Fibroblast of lung (primary cell): ENCODE measurements at places on chromosomes 5 and 9.
A peak's percentile ranks its signal among the peaks of the same experiment; 100 is the strongest.

- H3K27ac ChIP-seq, result no peak overlapping the region
- peak; percentile 98 for DNase-seq
- peaks cover 4% of the 10 kb centered on the region for H3K4me1 ChIP-seq
- no peaks in the 10 kb centered on the region for H3K36me3 ChIP-seq
- H3K27me3 ChIP-seq, result no peaks in the 10 kb centered on the region
- no peak overlapping the region for H3K4me3 ChIP-seq
These were observed 188.7 kb downstream of the HSPA4 start for GRCh38 chr5:133240425-133241091.

- no peak for DNase-seq
- no peak overlapping the region for H3K27ac ChIP-seq
- H3K4me3 ChIP-seq, result no peak overlapping the region
These were observed 16.1 kb downstream of the C9orf50 start for GRCh38 chr9:129604766-129605163.

GRCh38 chr5:32325062-32325461 is 12.3 kb upstream of the MTMR12 start:
- no peaks in the 10 kb centered on the region for H3K36me3 ChIP-seq
- H3K27me3 ChIP-seq, result no peaks in the 10 kb centered on the region
- H3K4me1 ChIP-seq, result no peaks in the 10 kb centered on the region
- no peak overlapping the region for H3K4me3 ChIP-seq
- no peak overlapping the region for H3K27ac ChIP-seq

- H3K36me3 ChIP-seq, result no peaks in the 10 kb centered on the region
- no peaks in the 10 kb centered on the region for H3K27me3 ChIP-seq
- no peak overlapping the region for H3K4me3 ChIP-seq
- peak overlapping the region; percentile 17 for H3K27ac ChIP-seq
These were observed 81.9 kb downstream of the EBF1 start for GRCh38 chr5:159017786-159018185.

- peak; percentile 8 for DNase-seq
- no peaks in the 10 kb centered on the region for H3K27me3 ChIP-seq
These were observed 1054.3 kb downstream of the TLE1 start for GRCh38 chr9:80635065-80635464.

DNA sequence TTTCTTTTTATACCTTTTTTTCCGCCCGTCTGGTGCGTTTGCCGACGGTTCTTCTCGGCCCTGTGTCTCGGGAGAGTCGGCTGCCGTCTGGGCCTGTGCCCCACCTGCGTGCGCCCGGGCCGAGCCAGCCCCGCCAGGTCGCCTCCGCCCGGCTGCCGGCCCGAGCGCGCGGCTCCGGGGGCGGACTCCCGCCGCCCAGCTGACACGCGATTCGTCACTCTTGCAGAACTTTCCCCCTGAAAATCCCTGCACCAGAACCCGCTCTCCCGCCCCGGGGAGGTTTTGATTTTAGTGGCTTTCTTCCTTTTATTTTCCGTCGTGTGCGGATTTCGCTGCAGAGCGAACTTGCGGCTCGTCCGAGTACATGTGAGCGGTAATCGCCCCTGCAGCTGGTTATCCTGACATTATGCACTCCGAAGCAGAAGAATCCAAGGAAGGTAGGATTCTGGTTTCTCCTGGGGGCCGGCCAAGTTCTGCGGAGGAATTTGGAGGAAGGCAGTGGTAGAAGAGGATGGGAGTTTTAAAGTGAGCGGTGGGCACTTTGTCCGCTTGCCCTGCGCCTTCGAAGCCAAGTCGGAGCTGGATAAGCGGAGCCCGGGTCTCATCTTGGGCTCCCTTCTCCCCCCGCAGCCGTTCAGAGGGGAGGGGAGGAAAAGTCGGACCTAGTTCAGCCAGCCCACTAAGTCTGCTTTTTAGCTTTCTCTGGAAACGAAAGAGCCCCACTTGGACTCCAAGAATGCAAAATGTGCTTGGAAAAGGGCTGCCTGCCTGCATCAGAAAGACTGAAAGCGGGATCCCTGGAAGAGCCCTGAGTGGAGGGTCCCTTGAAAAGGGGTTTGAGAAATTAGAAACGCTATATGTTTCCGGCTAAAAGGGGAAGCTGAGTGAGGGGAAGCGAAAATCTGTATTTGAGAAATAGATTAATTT is at the start of gene TNFAIP8:
TSS of gene TNFAIP8 (plus strand) at position 335 of the 927 bp plus-strand sequence. CDS start at position 407, 72 bp downstream.
- peak; percentile 69 for DNase-seq
- H3K4me1 ChIP-seq, result peaks cover 1% of the 10 kb centered on the region
- H3K27ac ChIP-seq, result peak within 1 kb of the TSS; percentile 48
- H3K36me3 ChIP-seq, result no peaks in the 10 kb centered on the region
- no peaks in the 10 kb centered on the region for H3K27me3 ChIP-seq
- peak within 1 kb of the TSS; percentile 77 for H3K4me3 ChIP-seq

DNA sequence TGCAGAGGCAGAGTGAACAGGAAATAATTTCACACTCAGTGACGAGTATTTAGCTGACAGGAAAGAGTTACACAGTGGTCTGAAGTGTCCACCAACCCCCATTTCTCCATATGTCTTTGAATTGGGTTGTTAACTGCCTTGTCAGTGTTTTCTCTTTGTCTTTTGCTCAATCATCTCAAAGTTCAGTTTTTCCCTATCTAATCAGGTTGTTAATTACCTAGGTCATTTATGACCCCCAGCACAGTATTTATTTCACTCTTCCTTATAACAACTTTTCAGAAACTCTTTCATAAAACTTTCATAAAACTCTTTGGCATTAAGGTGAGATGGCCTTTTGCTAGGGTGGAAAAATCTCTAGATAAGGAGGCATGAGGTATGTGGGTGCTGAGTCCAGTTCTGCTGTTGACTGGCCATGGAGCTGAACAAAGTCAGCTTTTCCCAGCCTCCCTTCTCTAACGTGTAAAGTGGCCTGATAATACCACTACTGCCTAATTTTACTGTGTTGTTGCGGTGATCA is 5.2 kb upstream of the ALDOB start:
- no peaks in the 10 kb centered on the region for H3K4me1 ChIP-seq
- H3K27me3 ChIP-seq, result no peaks in the 10 kb centered on the region
- no peak overlapping the region for H3K27ac ChIP-seq
- no peak for DNase-seq
- H3K36me3 ChIP-seq, result no peaks in the 10 kb centered on the region

GRCh38 chr5:106849266-106849665 is 821.5 kb downstream of the EFNA5 start:
- H3K27ac ChIP-seq, result no peak overlapping the region
- H3K36me3 ChIP-seq, result no peaks in the 10 kb centered on the region
- DNase-seq, result no peak
- no peaks in the 10 kb centered on the region for H3K27me3 ChIP-seq

- peaks cover 25% of the 10 kb centered on the region for H3K27me3 ChIP-seq
- H3K36me3 ChIP-seq, result no peaks in the 10 kb centered on the region
- no peaks in the 10 kb centered on the region for H3K4me1 ChIP-seq
- peak within 1 kb of the TSS; percentile 57 for H3K4me3 ChIP-seq
- DNase-seq, result peak; percentile 25
These were observed at the start of gene MCTP1 for GRCh38 chr5:95284572-95285408. TSS of gene MCTP1 (minus strand) at chr5:95285094.

DNA sequence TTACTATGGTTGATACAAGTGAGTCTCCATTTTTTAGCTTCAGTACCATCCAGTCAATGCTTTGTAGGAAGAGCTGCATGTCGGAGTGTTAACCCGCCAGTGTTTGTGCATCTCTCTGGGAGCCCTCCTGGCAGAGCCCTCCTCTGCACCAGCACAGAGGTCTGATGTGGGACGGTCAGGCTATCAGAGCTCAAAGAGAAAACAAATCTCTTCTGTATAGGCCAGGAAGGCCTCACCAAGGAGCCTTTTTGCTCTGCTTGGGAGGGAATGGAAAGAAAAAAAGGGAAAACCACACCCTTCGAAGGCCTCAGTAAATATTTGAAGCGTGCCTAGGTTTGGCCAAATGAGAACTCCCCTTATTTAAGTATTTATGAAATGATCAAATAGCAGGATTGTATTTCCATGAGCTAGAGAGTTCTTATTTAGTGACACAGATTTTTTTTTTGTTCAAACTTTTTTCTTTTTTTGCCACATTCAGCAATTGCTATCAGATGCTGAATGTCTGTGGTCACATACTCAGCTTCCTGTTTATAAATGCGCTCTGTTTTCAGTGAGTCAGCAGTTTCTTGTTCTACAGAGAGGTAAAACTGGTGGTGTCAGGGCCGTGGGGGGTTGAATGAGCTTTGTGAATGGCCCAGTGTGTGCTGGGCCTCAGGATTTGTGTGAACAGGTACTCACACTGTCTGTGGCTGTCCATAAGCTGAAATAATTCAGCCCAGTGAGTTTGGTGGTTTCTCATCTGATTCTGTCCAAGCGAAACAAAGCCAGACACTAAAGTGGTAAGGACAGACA is 226.6 kb downstream of the SNX18 start:
- H3K4me1 ChIP-seq, result peaks cover 22% of the 10 kb centered on the region
- H3K27me3 ChIP-seq, result no peaks in the 10 kb centered on the region
- H3K4me3 ChIP-seq, result no peak overlapping the region

DNA sequence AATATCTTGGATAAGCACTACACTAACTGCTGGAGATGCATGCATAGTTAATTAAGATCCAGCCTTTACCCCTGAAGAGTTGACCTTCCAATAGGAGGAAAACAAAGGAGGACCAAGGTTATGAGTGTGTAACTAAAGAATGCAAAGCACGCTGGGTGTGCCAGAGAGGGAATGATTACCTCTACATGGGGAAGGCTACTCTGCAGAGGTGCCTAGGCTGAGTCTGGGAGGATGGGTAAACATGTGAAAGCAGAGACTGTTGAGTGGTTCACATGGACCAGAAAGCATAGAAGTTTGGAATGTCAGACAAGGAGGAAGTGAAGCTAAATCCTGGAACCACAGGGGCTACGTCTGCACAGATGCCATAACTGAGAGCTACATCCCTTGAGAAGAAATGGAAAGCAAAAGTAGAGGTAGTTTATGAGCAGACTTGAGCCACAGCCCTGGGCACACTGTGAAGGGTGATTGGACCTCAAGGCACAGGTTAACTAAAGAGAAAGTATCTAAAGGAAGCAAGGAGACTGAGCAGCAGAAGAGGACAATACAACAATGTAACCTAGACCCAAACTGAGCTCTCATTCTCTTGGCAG is 176.2 kb downstream of the DENND1A start:
- DNase-seq, result no peak
- no peak overlapping the region for H3K27ac ChIP-seq
- H3K27me3 ChIP-seq, result no peaks in the 10 kb centered on the region

- H3K27me3 ChIP-seq, result no peaks in the 10 kb centered on the region
- H3K4me1 ChIP-seq, result no peaks in the 10 kb centered on the region
- H3K27ac ChIP-seq, result no peak overlapping the region
These were observed 45.3 kb upstream of the CDH9 start for GRCh38 chr5:27083449-27084415.

- H3K27ac ChIP-seq, result no peak overlapping the region
- no peaks in the 10 kb centered on the region for H3K36me3 ChIP-seq
- no peaks in the 10 kb centered on the region for H3K27me3 ChIP-seq
- no peak overlapping the region for H3K4me3 ChIP-seq
These were observed 62.0 kb upstream of the ASS1 start for GRCh38 chr9:130382636-130383349.

GRCh38 chr5:31585166-31585894 is 53.2 kb downstream of the C5orf22 start:
- no peaks in the 10 kb centered on the region for H3K36me3 ChIP-seq
- no peak overlapping the region for H3K27ac ChIP-seq
- H3K4me3 ChIP-seq, result no peak overlapping the region

DNA sequence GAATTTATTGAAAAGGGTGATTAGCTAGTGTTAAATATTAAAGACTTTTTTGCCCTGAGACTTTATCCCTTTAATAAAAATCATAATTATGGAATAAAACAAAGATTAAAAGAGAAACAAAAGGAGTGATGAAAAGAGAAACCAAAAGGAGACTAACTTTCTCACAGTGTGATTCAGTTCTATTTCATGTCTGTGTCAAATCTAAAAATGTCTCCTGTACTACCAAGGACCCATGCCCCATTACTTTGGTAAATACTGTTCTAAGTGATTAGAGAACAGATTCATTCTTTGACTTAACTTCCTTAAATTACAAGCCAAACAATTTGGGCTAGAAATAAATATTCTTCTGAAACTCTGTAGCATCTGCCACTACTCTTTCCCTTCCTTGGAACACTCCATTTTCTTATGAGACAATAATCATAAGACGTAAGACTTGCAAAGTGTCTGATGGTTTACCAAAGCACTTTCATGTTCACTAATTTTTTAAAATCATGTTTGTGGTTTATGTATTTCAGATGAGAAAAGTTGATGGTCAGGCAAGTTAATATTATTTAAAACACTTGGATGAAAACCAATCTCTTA is 319.0 kb downstream of the EBF1 start:
- H3K27ac ChIP-seq, result no peak overlapping the region
- no peaks in the 10 kb centered on the region for H3K36me3 ChIP-seq
- no peaks in the 10 kb centered on the region for H3K27me3 ChIP-seq
- DNase-seq, result no peak

- no peak overlapping the region for H3K27ac ChIP-seq
- DNase-seq, result peak; percentile 46
- no peaks in the 10 kb centered on the region for H3K4me1 ChIP-seq
- no peaks in the 10 kb centered on the region for H3K36me3 ChIP-seq
- H3K4me3 ChIP-seq, result no peak overlapping the region
These were observed 137.7 kb upstream of the GRIA1 start for GRCh38 chr5:153352685-153353219.

- H3K27me3 ChIP-seq, result no peaks in the 10 kb centered on the region
- peak; percentile 79 for DNase-seq
- no peak overlapping the region for H3K27ac ChIP-seq
- no peaks in the 10 kb centered on the region for H3K36me3 ChIP-seq
These were observed 299.4 kb upstream of the RASA1 start for GRCh38 chr5:86968301-86968753.
